ENCODE measurements at places on chromosomes 12 and 14.

DNA sequence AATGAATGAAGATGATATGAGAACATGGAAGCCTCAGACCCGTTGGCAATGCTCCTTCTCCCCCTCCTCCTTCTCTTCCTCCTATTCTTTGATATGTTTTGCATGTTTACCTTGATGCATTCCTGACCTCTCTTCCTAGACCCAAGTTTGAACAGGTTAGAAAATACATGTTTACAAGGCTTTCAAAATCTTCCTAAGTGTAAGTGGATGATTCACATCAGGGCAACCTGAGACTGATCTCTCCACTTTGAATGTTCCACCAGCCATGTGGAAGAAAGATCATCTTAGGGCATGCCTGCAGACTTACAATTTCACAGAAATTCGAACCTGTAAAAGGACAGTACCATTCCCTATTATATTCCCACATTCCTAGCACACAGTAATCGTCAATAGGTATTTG, 18.0 kb upstream of the LDHB start:
- no peak for DNase-seq

GRCh38 chr12:115473257-115473956, 789.4 kb upstream of the TBX3 start:
- no peak for DNase-seq

GRCh38 chr12:89351489-89352241, 636 bp downstream of the DUSP6 start:
- peak; percentile 17 for DNase-seq

GRCh38 chr12:44565163-44565562, 311.0 kb downstream of the NELL2 start:
- DNase-seq, result no peak

GRCh38 chr14:96077983-96078624, 38.9 kb downstream of the C14orf132 start:
- DNase-seq, result no peak

DNA sequence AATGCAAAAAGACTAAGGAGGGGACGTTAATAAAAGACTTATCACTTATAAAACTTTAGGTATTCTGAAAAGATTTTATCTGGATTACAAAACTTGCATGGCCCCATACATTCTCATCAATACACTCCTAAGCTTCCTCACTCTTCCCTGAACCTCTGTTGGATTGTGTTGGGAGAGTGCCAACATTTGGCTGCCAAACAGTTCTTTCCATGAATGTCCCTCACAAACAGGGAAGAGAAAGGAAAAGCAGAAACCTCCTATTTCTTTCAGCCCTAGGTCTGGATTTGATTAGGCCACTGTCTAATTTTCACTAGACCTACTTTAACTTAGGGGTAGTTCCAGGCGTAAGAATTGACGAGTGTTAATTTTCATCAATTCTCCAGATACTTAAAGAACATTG, 11.7 kb downstream of the PTHLH start:
- DNase-seq, result no peak

DNA sequence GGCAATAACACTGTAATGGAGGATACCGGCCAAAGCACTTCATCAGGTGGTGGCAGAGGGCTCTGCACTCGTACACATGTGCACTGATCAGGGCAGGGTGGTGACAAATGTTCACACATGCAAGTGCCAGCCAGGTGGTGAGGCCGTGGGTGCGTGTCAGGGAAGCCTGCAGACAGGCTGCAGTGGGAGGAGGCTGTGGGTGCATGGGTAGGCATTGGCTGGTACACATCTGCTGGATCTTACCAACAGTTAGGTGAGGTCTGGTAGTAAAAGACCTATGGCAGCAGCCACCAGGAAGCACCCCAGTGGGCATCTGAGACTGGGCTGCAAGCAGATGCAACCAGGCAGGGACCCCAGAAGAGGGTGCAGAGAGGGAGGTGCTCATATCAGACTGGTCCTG, 65.3 kb downstream of the PDE6H start:
- no peak for DNase-seq

DNA sequence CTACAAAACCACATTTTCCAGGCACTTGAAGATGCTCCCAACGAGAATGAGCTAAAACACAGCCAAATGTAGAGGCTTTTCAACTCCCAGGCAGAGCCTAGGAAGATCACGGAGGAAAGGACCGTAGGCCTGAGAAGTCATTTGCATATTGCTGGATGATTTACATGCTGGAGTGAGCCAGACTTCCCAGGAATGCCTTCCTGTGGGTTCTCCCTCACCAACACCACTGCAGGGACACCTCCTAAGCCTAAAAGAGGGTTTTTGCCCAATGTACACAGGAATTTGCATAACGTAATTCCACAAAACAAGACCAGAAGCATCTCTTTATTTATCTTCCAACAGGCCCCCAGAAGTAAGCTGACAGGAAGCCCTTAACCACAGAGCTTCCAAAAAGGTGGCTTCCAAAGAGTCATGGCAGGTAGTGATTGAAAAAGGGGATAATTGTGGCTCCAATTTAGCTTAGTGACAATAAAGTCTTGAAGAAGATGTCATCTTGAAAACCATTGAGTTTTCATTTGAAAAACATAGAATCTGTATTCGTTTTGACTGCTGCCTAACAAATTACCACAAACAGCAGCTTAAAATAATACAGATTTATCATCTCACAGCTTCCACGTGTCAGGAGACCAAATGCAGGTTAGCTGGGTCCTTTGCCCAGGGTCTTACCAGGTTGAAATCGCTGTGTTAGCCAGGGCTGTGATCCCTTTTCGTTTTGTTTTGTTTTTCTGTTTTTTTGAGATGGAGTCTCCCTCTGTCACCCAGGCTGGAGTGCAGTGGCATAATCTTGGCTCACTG, 116.2 kb downstream of the EGLN3 start:
- no peak for DNase-seq
